ENCODE measurements at places on chromosomes 2 and 18.

DNA sequence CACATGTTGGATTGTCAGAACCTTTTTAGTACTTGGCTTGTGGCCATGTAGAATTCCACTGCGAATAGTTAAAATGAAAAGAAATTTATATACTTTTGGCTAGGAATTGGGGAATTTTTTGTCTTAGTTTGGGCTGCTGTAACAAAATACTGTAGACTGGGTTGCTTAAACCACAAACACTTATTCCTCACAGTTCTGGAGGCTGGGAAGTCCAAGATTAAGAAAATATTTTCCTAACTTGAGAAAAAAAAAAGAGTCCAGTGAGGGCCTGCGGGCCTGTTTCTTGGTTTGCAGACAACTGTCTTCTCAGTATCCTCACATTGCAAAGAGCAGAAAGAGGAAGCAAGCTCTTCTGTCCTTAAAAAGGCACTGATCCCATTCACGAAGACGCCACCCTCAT lies 81.9 kb downstream of the CD226 start:
- DNase-seq: no peak

GRCh38 chr2:39538718-39539117 lies 101.6 kb upstream of the MAP4K3 start:
- DNase-seq: no peak

DNA sequence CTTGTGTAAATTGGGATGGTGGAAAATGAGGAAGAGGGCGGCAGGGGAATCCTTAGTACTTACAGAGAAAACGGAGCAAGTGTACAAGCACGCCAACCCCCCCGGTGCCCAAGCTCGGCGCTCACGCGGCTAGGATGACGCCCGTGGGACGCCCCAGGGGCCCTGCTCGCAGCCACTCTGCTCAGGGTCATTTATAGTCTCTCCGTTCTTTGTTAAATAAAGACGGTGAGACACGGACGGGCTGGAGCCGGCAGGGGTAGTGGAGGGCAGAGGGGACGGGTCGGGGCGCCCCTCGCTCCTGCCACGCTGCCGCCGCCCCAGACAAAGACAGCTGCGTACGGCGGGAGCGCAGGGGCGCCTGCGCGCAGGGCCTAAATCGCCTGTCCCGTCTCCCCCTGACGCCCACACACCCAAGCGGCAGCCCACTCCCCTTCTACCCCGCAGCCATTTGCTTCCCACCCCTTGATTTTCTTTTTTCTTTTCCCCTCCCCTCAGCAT lies 37.8 kb downstream of the PCBP1 start:
- DNase-seq: peak; percentile 77

DNA sequence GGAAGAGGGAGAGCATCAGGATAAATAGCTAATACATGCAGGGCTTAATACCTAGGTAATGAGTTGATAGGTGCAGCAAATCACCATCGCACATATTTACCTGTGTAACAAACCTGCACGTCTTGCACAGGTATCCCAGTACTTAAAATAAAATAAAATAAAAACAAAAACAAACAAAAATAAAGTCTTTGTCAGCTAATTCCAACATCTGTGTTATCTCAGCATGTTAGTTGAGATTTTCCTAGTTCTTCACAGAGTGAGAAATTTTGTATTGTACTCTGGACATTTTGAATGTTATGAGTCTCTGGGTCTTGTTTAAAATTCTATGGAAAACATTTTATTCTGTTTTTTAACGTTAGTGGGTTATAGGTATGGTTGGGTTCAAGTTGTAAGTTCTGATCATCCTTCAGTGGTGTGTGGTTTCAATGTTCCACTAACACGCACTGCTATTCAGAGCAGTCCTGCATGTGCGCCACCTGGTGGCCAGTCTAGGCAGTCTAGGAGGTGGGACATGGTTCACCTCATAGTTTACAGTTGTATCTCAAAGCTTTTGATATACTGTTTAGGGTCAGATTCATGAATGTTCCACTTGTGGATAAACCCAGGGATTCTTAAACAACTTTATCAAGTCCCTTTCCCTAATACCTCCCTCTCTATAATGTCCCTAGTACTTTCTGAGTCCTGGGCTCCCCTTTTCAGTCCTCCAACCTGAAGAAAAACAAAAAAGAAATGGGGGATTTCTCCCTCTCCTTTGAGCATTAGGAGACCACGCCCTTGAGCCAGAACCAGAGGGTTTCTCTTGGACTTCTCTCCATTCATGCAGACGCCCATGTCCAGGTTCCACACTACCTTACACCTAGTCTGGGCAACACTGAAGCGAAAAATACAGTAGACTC lies 213.4 kb upstream of the GATA6 start:
- peak; percentile 64 for DNase-seq

GRCh38 chr2:30272761-30273573 lies 41.6 kb downstream of the LBH start:
- no peak for DNase-seq

DNA sequence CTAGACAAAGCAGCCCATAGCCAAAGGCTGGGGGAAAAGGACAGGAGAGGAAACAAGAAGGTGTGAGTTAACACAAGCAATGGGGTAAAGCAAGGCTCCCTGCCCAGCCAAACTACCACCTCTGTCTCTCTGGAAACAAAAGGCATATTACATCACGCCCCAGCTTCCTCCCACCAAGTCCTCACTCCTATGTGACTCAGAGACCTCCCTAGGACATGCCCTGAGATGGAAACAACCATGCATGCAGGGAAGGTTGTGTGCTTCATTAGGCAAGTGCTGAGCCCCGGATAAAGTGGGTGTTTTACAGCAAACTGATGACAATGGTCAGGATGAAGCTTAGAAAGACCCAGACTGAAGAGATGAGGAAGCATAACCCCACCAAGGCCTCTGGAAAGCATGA lies 9.0 kb upstream of the ATRAID start:
- DNase-seq: no peak

DNA sequence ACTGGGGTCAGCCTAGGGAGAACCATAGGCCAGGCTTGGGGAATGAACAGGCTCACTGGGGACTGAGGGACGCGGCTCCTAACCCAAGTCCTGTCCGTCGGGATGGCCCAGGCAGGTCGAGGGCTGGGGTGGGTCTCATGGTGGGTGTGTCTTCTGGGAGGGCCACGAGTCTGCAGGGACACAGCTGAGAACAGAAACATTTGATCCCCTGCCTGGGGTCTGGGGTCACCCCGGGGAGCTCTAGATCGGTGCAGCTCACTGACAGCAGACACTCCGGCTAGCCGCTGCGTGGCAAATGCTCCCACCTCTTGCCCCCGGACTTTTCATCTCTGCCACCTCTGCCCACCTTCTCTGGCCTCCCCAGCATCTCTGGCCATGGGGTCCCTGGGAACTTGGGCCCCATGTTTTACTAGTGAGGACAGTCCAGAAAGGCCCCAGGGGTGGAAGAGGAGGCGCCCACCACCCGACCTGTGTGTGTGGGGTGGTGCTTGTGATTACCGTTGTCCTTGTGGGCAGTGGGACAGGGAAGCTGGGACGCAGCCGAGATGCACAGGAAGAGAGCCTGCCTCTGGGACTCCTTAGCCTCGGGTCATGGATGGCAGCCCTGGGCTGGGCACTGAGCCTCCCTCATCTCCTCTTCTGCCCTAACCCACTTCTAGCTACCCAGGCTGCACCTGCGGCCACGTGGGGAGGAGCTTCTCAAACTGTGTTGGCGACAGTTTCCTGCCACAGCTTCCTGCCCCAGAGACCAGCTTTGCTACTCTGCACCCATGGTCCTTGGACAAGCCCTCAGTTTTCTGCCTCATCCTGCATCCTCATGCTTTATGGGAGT lies 4.9 kb downstream of the ZAP70 start:
- DNase-seq: peak; percentile 68

DNA sequence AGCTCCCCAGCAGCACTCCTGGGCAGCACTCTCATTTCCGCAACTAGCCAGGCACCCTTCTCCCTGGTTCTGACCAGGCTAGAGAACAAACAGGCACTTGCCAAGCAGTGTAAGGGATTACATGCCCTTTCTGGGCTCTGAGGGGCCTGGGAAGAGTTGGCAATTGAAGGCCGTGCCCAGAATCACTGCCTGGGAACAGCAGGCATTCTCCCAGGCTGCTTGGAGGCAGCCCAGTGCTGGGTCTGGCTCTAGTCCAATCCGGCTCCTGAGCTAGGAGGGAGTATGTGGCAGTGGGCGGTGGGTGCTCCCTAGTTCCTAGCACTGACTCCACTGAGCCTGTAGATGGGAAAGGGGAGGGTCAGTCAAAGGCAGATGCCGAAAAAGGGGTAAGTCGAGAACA lies 34.1 kb upstream of the SP3 start:
- no peak for DNase-seq

DNA sequence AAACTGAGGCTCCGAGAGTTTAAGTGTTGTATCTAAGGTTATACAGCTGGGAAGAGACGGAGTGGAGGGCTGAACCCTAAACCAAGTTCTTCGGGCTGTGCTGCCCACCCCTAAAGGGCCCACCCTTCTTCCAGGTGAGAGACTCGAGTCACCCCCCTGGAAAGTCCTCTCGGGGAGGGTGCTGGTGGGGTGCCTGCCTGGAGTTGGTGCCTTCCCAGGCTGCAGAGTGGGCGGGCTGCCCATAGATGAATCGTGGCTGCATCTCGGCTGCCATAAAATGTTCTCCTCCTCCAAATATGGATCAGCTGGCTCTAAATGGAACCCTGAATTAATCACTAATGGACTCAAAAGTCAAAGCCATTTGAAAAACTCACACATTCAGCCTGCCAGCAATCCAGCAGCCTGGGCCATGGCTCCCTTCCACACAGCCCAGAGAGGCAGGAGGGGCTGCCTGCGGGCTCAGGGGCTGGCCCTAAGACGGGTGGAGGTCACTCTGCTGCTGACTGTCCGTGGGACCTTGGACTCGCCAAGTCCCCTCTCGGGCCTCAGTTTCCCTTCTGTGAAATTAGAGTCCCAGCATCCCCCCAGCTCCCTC lies 7.7 kb downstream of the CIB4 start:
- no peak for DNase-seq

DNA sequence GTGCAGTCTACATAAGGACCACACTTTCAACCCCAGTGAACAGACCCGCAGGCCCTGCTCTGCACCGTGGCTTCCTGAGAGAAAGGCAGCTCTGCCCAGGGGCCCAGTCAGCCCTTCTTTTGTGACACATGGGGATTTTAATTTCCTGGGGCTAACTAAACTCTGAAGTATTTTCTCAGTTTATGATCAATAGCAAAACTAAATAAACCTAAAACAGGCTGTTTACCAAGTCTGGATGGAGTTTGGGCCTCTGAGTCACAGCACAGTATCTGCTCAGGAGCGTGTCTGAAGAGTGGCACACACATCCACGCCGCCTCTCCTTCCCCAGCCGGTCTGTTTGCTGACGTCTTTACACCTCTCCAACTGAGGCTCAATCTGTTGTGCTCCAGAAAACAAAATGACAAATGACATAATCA lies 72.3 kb downstream of the LDLRAD4 start:
- no peak for DNase-seq

DNA sequence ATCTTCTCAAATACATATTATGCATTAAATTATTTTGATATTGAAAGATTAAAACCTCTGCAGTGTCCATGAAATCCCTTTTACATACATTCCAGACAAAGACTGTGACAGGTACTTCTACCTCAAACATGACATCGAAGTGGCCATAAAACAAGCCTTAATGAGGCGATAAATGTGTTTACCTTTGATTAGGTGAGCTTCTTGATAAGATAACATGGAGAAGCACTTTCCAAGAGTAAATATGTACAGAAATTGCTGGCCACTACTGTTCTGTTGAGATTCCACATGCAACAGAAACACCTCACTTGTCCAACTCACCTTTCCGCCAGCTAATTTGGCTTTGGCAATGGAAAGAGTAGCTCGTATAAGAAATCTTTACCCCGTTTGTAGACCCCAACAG lies 55.2 kb downstream of the ZEB2 start:
- DNase-seq: no peak

- no peak for DNase-seq
These were observed 65.4 kb upstream of the ACVR2A start for GRCh38 chr2:147779440-147779839.

DNA sequence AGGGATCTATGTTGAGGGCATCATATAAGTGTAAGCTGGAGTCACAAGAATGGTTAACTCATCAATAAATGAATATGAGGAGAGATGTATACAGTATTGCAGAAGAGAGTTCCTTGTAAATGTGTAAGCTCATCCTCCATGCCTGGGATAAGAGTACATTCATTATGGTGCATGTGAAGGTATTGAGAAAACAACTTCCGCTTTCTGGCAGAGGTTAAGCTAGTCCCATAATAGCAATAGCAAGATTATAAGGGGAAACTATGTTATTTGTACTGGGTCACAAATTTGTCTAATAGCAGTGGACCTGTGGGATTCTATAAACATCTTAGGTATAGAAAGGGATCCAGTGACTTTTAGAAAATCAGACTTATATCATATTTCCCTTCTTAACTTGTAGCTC lies 44.1 kb downstream of the SCN2A start:
- no peak for DNase-seq

DNA sequence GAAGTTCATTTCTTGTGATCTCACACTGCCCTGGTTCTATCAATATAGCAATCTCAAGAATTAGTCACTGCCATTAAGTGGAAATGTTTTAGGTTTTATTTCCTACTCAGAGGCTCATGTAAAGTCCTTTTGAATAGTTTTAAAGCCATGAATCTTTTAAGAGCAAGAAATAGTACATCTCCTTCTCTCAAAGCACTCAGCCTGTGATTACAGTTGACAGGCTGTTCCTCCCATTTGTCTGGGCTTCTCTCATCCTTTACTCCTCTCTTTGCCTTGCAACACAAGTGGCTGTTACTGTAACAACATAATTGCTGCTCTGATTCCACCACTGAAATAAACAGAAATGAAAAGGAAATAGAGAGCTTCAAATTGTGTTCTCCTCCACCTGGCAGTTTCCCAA lies 18.4 kb downstream of the GRP start:
- no peak for DNase-seq

DNA sequence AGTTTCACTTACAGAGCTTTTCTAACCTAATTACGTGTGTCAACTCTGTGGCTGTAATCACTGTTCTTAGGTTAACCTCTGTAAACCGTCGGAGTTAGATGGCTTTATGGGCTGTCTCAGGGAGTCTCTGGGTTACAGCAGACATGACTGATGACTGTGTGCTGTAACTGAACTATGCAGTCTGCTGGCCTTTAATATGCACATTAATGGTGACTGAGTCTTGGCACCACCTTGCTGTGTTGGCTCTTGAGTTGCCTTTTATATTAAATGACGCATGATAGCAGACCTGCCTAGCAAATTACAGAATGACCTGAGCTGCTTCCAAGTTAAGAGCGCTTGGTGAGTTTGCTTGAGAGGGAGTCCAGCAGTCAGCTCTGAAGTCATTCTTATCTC lies 90.1 kb downstream of the ACKR3 start:
- no peak for DNase-seq

GRCh38 chr2:240949791-240950705 lies 43.9 kb downstream of the CROCC2 start:
- DNase-seq: no peak

- DNase-seq: no peak
These were observed 1.6 kb upstream of the CCL20 start for GRCh38 chr2:227812001-227812400.

- DNase-seq: no peak
These were observed 53.4 kb downstream of the PKP4 start for GRCh38 chr2:158509928-158510797.

Measured in CD4-positive, alpha-beta T cell treated with Interleukin-4 for 1 hour (primary cell).